ENCODE measurements at places on chromosomes 11 and 22.
A peak's percentile ranks its signal among the peaks of the same experiment; 100 is the strongest.

GRCh38 chr11:73957654-73958361, 7.0 kb downstream of the DNAJB13 start:
- DNase-seq: no peak

- DNase-seq: no peak
These were observed 227.5 kb upstream of the NARS2 start for GRCh38 chr11:78802058-78802761.

- no peak for DNase-seq
These were observed 1.1 kb downstream of the USP35 start for GRCh38 chr11:78189851-78190250.

GRCh38 chr11:34245041-34245440, 112.8 kb downstream of the ABTB2 start:
- no peak for DNase-seq

DNA sequence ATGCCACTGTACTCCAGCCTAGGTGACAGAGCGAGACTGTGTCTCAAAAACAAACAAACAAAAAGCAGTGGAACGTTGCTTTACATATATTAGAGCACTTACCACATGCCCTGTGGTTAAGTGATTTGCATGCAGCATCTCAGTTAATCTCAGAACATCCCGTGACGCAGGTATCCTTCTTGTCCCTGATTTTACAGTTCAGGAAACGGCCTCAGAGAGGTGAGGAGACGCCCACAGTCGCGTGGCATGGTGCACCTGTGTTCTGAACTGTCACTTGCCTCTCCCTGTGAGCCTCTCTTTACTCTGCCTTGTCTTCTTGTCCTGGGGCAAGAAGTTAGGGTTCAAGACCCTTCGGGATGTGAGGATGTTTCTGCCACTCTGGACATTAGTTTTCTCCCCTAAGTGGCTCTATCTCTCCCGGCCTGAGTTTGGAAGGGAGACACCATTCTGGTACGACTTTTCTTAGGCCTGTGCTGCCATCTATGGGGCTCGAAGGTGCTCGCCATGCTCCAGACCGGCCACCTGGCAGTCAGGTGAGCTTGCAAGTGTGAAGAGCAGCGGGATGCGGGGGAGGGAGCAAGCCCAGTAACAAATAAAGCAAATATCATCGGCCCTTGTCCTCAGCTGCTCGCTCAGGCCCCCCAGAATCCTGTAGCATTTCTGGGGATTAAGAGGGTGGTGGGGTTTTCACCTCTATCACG, 25.6 kb downstream of the YWHAH start:
- peak; percentile 18 for DNase-seq
